ENCODE measurements at places on chromosomes 7 and 10.

DNA sequence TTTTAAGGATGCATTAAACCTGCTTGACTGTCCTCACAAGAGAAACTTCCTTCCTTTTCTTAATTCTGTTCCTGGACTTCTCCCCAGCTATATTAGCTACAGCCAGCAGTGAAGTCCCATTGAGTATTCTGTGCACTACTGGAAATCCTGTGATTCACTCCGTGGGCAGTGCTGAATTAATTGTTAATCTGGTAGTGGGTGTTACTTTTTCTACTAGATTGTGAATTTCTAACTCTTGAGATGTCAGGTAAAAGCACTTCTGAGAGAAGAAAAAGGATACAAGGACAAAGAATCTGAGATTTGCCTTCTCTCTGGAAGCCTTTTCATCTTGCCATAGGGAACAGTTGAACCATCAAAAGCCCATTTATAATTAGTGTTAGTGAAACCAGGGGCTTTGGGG is 33.9 kb downstream of the CYCS start:
- DNase-seq = no peak

DNA sequence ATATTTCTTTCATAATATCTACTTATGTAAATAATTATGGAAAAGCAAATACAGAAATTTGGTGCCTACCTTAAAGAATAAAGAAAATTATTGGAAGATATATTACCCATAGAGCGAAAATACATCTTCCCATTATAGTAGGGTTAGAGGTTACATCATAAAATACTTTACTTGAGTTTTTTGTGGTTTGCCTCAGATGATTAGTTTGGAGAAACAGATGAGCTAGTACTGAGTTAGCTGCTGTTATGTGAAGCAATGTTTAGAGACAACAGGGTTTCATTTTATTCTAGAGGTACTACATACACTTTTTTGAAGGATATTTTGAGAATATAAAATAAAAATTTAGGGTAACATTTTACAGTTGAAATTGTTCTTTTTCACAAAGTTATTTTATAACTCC is 2.9 kb upstream of the MLLT10 start:
- DNase-seq = no peak

DNA sequence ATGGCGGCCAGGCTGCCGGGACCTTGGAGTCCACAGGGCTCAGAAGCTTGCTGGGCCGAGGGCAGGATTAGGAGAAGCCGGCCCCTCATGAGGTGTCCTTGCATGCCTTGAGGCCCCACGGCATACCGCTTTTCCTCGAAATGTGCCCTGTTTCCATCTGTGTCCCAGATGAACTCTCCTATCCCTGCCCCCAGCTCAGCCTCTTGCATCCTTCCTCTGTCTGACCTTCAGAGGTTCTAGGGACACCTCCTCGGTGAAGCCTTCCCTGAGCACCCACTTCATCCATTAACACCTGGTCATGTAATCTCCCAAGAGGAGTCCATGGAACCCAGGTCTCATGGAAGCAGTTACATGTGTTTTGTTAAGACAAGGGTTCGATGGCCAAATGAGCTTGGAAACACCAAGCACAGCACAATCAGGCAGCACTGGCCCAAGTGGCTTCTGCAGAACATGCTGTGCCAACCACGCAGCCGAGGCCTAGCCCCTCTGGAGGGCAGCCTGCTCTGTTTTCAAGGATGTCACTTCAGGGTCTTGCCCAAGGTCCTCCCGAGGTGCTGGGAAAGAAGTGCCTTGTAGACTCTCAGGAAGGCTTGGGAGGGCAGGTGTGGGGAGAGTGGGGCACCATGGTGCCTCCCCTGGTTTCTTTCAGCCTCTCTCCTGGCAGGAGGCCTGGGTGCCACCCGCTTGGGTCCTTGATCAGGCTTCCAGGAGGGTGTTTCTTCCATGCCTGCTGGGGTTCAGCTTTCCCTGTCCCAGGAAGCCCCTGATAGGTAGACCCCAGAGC is 124.3 kb downstream of the NEURL1 start:
- no peak for DNase-seq

DNA sequence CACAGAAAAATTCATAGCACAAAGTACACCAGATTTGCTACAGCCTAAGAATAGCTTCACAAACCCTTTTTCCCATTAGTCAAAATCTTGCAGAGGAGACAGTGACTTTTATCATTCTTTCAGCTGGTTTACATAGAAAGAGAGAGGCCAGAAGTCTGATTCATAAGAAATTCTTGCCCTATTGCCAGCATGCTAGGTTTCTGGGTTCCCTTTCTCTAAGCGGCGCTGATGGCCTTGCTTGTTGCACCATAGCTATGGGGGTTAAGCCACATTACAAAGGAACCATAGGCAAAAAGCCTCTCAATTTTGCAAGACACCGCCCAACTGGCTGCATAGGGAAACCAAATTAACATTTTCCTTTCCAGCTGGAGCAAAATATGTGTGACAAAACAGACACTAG is 87.4 kb downstream of the ZNF467 start:
- no peak for DNase-seq

DNA sequence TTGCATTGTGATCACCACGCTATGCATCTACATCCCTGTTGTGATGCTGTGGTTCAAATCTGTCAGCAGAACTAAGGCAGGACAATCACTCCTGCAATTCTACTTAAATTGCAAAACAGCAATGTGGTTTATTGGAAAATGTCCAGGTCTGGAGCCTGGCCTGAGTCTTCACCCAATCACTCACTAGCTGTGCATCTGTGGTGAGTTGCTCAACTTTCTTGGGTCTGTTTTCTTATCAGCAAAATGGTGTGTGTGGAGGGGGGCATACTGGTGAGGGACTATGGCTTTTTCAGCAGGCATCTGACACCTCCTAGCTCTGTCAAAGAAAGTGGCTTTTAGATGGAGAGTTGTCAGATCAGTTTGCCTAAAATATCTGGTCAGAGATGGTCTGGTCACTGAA is 108.3 kb upstream of the FEZF1 start:
- DNase-seq = no peak

GRCh38 chr7:17700138-17700537 is 240.2 kb downstream of the SNX13 start:
- DNase-seq = no peak

DNA sequence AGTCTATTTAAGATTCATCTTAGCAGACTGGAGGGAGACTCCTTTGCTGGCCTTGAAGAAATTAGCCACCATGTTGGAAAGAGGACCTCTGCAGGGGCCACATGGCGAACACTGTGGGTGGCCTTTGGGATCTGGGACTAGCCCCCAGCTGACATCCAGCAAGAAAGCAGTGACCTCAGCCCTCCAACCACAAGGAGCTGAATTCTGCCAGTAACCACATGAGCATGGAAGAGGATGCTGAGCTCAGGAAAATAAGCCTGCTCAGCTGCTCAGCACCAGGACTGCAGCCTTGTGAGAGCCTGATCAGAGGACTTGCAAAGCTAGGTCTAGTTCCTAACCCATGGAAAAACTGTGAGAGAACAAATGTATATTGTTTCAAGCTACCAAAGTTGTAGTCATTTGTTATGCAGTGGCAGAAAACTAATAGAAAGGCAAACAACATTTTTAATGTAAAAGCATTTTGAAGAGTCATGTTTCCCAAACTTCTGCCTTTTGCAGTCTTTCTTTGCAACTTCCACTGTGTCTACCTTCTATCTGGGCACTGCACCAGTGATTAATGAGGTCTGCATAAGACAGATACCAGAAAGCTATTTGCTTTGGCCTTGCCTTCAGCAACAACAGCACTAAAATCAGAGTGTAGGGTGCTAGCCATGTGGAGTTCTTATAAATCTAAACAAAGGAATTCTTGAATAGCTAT is 183.7 kb downstream of the FGFR2 start:
- DNase-seq = no peak

- no peak for DNase-seq
Observed at GRCh38 chr7:105538339-105538738, 6.3 kb downstream of the RINT1 start.

- DNase-seq = no peak
Observed at GRCh38 chr7:71768450-71768849, 636.5 kb downstream of the GALNT17 start.

- DNase-seq = no peak
Observed at GRCh38 chr7:72053292-72053691, 358.8 kb downstream of the CALN1 start.

GRCh38 chr7:117386110-117386706 is 41.1 kb downstream of the ASZ1 start:
- DNase-seq = no peak

DNA sequence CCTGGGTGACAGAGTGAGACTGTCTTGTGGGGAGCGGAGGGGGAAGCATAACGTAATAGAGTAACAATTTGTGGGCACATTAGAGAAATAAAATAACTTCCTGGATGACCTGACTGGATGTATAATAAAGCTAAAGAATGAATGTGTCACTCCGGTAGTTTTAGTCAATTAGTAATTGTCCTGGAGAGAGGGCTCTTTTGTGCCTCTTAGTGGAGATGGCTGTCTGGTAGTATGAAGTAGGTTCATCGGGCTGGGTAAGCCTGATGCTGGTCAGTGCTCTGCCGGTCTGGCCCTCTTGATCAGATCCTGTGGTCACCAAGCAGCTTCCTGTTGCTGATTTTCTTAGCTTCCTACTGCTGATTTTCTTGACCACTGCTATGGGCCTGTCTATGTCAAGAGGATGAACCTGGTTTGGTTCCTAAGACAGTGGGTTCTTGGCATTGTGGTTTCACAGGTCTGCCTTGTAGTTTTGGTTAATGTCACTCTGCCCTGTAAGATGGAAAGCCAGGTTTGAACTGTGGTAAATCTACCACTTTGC is 34.1 kb downstream of the ZRANB1 start:
- no peak for DNase-seq

DNA sequence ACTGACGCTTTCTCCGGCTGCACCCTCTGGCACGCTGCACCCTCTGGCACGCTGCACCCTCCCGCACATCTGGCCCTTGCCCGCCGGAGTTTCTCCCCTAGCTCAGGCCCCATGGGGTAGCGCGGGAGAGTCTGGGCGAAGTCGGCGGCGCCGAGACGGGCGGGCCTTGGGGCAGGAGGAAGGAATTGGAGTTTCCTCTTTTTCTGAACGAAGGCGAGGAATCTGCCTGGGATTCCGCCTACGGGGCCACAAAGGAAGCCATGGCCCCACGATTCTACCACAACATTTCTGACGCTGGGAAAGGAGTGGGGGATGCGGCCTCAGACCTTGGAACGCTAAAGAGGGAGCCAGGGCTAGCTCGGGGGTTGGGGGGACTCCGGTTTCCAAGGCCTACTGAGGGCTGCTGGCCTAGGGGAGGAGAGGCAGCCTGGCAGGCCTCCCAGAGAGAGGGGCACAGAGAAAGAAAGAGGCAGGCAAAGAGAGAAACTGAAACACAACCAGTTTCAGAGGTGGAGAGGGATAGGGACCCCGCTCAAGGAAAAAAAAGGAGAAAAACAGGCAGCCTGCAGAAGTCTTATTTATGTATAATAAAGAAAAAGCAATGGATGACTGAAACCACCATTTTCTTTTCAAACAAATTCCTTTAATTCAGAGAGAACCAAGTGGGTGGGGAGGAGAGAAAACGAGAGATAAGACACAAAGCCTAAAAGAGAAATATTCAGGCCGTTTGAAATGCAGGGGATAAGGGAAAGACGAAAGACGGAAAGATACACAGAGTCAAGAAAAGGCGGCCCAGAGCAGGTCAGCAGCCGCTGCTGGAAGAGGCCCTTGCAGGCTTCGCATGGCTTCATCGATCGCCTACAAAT is 4.3 kb downstream of the TLX1 start:
- no peak for DNase-seq

- DNase-seq = no peak
Observed at GRCh38 chr7:150842018-150842417, 10.3 kb upstream of the AOC1 start.

GRCh38 chr10:99917963-99918825 is 91.6 kb downstream of the DNMBP start:
- no peak for DNase-seq

- no peak for DNase-seq
Observed at GRCh38 chr10:49298983-49299815, at the start of gene C10orf71. Gene C10orf71 (plus strand): TSS chr10:49299170. CDS start chr10:49322546, 23,376 bp downstream.

All from AG04450 (cell line).